ENCODE measurements at places on chromosomes 1 and 21.

GRCh38 chr1:4965346-4966075 lies 311.1 kb downstream of the AJAP1 start:
- DNase-seq = no peak

DNA sequence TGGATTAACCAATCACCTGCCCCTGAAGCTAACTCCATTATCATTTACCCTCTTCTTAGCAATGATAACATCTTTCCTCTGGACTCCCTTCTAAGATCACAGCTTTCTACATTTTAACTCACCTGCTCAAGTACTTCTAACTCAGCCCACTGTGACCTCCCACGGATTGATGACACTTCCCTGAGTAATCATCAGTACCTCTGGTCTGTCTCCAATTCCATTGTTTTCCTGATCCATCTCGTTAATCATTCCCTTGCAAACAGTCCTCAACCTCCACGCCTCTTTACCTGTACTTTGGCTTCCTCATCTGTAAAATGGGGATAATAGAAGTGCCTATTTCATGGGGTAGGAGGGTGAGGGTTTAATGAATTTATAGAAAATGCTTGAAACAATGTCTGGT lies 195.3 kb upstream of the APP start:
- DNase-seq = no peak

- DNase-seq = no peak
Observed at GRCh38 chr1:9751971-9752370, 71.8 kb downstream of the CLSTN1 start.

GRCh38 chr1:196677781-196678509 lies 26.1 kb downstream of the CFH start:
- no peak for DNase-seq

GRCh38 chr1:227459326-227459841 lies 104.0 kb upstream of the ZNF678 start:
- no peak for DNase-seq

DNA sequence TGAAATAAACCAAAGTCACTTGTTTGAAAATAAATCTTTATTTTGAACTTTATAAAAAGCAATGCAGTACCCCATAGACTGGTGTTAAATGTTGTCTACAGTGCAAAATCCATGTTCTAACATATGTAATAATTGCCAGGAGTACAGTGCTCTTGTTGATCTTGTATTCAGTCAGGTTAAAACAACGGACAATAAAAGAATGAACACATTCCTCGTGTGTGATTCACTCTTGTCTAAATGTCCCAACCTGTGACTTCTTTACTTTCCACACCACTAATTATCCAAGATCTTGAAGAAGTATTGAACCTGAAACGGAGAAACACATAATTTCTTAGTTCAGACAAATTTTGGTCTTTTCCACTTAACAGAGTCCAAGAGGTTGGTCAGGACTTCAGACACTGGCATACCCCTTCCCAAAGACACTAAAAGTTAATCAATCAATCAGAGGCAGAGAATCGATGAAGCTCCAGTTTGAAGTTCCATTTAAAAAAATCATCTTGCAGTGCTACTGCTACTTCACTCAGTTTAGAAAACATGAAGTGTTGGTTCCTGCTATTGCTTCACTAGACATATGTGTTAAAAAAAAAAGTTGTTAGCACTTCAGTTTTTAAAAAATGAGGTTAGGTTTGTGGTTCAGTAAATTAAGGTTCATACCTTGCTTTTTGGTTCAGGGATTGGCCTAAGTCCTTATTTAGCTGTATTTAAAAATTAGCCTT lies 26.2 kb downstream of the ATP1B1 start:
- no peak for DNase-seq

GRCh38 chr1:245319094-245319493 lies 164.3 kb downstream of the KIF26B start:
- DNase-seq = no peak

DNA sequence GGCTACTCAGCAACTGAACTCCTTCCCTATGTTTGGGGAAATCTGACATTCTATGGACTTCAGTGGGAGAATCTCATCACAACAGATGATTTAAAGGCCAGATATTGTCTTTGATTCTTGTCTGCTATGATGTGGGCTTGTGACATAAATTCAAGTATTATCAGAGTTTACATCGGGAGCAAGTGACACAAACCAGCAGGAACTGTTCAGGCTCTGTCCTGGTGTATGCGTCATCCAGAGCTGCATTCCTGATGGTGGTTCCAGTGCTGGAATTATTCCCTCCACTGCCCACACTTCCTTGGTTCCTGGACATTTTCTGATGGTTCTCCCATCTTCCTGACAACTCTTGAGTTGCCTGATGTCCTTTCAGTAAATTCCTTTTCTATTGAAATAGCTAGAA lies 10.8 kb upstream of the LSM10 start:
- DNase-seq = no peak

GRCh38 chr1:196951711-196952394 lies 8.3 kb downstream of the CFHR2 start:
- DNase-seq = no peak

- no peak for DNase-seq
Observed at GRCh38 chr1:78918157-78918556, 88.4 kb downstream of the ADGRL4 start.

DNA sequence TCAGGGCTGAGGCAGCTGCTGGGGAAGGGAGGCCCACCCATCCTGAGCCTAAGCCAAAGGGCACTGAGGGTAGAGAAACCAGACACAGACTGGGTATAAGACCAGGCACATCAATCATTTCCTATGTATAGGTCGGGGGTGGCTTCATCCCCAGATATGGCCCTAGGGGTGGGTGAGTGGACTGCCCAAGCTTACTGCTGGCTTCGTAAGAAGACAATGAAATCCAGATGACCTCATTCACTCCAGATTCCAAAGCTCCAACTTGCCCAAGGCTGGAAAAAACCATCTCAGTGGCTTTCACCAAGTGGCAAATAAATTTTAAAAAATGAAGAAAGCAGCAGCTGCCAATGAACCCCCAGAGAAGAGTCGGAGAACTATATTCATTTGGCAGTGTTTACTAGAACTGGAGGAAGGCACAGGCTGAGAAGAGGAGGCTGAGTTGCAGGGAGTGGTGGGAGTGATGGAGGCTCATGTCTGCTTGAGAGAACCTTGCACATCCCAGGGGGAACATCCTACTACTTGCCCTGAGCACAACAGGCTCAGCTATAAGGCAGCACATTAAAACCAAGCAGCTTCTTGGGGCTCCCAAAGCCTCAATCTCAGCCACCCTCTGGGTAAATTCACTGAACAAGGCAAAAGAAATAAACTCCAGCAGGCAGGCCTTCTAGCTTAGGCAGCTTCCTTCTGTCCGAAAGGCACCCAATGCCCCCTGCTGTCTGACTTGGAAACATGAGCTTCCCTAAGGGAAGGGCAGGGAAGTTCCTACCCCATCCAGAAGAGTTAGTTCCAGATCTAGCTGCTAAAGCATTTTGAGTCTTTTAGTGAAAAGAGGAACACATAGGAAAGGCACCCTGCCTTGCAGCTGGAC lies 14.1 kb downstream of the PEA15 start:
- no peak for DNase-seq

GRCh38 chr1:244965185-244966030 lies 101.1 kb upstream of the HNRNPU start:
- no peak for DNase-seq
